ENCODE measurements at places on chromosomes 1 and 21.

DNA sequence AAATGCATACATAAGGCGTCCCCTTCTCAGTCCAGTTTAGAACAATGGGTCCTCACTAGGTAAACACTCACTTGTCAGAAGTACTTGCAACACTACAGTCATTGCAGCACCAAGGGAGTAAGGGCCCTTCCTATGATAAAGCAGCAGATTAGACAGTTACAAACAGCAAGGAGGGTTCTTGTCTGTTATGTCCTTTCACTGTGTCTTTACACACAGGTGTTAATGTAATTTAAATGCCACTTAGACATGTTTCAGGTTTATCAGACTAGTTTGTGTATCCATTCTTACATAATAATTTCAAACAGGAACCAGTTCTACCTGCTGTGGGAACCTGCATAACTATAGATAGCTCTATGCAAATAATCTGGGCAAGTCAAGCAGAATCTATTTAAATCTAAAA lies 105.6 kb upstream of the USH2A start:
- DNase-seq: no peak

DNA sequence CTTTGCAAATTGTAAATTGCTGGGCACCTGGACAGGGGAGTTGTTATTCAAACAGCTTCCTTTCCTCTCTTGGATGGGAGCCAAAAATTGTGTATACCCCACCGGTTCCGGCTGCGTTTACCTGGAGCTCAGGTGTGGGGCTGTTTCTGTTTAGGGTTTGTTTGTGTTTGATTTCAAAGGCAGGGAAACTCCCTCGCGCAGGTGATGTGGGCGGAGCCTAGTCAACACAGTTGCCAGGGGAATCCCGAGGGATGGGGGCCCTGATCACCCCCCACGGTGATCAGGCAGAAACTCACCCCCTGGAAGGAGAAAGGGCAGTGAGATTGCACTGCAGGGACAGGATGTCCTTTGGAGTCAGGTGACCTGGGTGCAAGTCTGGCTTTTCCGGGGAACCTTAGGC lies 28.3 kb downstream of the CDCP2 start:
- DNase-seq: no peak

DNA sequence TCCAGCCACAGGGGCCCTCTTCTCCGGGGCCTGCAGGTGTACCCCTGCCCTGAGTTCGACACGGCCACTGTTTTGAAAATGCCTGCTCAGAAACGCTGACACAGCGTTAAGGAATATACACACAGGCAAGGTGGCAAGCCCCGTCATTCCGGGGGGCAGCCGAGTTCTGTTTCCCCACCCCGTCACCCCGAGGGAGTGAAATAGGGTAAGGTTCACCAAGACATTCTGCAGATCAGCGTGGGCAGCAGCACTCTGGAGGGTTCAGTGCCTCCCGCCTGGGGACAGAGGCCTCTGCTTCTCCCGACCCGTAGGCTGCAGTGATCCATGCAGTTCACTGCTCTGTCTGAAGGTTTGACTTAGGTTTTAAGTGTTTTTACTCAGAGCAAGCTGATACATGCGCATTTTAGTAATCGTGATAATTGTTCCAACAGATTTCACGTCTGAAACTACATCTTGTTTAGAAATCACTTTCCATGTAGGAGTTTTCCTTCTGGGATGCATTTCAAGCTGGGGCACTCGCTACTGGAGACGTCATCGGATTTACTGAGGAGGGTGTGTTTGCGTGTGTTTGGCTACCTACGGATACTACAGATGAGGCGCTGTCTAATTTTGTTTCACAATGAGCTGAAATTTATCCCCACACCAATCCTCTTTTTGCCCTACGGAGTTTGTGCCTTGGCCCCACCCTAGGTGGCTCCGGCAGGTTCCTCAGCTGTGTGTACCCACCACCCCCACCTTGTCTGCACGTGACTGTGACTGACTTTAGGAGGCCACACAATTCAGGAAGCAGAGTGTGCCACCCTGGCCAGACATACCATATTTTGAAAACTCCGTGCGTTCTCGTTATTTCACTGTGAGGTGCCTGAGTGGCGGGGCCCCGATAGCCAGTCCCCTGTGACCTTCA lies 63.5 kb downstream of the AGPAT3 start:
- no peak for DNase-seq

DNA sequence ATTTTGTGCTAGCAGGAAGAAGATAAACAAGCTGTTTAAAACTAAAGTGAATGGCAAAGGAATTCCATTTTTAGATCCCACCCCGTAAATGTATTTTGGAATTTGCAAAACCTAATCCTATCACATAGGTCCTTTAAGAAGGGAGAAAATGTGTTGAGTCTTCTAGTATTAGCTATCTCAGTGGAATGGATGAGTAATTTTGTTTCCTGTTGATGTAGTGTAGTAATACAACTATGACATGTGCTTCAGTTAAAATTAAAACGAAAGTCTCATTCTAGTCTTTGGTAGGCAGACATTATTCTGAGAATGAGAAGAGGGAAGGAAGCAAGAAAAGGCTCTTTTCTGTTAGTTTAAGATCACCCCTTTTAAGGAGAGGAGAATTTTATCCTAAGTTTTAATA lies 265.9 kb upstream of the C1orf105 start:
- peak; percentile 72 for DNase-seq

- peak; percentile 97 for DNase-seq
These were observed 12.2 kb downstream of the ADAMTSL4 start for GRCh38 chr1:150561254-150561973.

DNA sequence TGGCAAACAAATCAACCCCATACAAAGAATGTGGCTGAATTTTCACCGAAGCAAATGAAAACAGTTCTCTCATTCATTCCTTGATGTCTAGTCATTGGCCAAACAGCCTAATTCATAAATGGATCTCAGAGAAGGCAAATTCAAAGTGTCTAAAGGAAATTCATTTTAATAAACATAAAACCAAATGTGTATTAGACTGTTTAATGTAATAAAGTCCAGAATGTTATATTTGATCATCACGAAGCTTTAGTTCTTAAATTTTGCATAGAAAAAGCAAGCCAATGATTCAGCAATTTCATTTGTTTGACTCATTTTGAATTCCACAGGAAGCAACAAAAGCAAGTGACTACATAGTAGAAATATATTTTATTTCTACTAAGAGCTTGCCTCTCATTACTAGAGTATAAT lies 379.2 kb upstream of the ADAMTS5 start:
- DNase-seq: no peak

DNA sequence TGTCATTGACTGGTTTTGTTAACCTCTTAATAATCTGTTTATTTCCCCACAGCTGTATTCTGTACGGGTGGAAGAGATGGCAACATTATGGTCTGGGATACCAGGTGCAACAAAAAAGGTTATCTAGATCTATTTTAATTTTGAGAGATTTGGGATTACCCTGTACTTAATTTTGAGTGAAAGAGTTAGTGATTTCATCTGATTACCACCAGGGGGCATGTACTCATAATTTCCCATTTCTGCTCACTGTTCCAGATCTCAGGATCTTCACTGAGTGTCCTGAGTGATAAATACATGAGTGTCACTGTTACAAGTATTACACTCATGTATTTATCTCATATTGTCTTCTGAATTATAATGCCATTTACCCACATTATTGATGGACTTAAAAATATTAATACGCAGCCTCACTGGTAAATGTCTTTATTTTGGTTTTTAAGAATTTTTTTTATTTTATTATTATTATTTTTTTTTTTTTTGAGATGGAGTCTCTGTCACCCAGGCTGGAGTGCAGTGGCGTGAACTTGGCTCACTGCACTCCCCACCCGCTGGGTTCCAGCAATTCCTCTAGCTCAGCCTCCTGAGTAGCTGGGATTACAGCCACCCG lies 27.4 kb downstream of the DTL start:
- DNase-seq: peak; percentile 73

DNA sequence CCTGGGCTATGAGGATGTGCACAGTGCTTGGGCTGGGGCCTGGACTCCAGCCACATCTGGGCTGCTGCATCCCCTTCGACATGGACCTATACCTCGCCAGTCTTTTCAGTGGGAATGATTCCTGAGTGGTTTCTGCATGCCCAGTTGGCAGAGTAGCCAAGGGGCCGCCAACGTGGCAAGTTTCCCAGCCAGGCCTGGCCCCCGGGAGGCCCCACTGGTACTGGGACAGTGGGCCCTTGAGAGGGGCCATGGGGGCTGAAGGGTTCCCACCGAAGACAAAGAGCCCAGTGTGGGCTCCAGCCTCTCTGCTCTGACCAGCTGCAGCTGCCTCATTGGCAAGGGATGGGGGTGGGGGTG lies 15.4 kb downstream of the RAP1GAP start:
- no peak for DNase-seq

- no peak for DNase-seq
These were observed 33.0 kb downstream of the CAMK1G start for GRCh38 chr1:209616366-209617046.

GRCh38 chr1:24379733-24380315 lies 33.8 kb downstream of the STPG1 start:
- peak; percentile 19 for DNase-seq

DNA sequence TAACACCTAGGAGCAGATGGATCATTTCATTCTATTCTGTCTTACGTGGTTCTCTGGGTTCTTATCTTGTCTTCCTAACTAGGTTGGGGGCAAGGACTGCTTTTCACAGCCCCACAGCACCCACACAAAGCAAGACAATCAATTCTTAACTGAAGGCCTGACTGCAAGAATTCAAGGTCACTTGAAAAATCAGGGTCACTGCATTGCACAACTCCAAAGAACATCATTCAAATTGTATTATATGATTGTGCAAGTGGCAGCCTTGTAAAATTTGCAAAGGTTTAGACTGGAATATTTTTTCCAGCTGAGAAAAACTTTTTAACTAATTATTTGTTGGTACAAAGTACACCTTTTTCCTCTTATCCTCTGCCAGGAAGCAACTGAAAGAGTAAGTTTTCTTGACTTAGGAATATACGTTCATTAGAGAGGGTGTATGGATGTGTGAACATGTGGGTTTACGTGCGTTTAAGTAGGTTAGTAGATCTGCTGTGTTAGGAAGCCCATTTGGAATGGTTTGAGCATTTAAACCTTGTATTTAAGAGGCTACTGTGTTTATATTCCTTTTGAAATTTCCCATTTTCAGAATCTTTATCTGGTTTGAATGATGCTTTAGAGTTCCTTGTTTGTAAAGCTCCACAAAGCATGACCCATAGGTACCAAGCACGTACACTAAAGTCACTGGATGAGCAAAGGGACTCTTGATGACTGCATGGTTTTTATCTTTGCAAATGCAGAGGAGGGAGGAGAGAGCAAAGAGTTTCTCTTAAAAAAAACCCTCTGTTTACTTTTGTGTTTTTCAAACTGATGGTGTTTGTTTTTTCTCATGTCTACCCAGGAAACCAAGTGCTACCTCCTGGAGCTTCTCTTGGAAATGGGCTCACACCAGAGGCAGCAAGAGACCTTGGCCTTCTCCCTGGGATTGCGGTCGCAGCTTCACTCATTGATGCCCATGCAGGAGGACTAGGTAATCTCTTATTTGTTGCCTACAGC lies 214.9 kb downstream of the FGGY start:
- DNase-seq: no peak

DNA sequence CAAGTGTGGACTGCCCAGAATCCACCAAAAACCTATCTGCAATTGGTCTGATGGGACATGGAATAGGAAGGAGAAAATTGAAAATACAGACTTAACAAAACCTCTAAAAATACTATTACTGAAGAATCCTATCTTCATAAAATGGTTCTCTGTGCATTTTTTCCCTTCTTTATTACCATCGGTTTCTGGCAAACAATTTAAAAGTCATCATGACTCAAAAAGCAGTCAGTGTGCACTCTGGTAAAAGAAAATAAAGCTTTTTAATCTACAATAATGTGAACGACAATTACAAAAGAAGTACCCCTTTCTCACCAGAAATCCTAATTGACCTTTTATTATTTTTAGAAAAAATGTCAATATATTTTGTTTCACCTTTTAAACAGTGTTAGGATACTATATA lies 186.3 kb downstream of the TPR start:
- DNase-seq: no peak

DNA sequence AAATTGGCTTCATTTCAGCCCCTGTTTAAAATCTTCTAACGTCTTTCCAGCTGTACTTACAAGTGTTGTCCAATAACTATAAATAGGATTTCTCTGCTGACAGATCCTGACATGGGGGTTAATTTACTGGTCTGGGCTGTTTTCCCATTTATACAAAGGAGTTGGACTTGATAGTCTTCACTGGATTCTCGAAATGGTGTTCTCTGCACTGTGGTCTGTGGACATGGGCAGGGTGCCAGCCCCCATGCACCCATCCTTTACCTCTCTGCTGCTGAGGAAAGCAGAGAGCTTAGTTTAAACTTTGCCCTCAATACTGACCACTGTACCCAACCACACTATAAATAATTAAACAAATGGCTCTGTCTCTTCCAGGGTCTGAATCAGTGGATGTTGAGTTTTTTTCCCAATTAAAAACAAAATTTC lies 5.2 kb downstream of the DIO1 start:
- DNase-seq: no peak

DNA sequence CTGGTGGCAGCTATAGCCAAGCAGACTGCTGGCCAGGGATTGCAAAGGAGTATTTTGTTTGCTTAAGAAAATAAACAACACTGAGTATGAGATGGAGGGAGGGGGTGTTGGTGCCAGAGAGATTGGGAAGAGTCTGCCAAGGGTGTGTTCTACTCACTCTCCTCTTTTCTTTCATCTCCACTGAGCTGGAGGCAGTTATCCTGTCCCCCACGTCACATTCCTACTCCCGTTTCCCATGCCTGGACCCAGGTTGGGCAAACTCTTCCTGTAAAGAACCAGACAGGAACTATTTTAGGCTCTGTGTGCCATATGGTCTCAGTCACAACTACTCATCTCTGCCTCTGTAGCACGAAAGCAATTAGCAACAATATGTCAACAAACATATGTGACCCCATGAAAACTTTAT lies 1.4 kb upstream of the IL24 start:
- DNase-seq: no peak

- no peak for DNase-seq
These were observed 209.0 kb upstream of the HOOK1 start for GRCh38 chr1:59605761-59606160.

- no peak for DNase-seq
These were observed 35.7 kb downstream of the PTGFRN start for GRCh38 chr1:116945421-116945820.

GRCh38 chr1:63966016-63966415 lies 192.2 kb downstream of the ROR1 start:
- DNase-seq: no peak

GRCh38 chr1:1324084-1324523 lies 356 bp downstream of the INTS11 start:
- no peak for DNase-seq

DNA sequence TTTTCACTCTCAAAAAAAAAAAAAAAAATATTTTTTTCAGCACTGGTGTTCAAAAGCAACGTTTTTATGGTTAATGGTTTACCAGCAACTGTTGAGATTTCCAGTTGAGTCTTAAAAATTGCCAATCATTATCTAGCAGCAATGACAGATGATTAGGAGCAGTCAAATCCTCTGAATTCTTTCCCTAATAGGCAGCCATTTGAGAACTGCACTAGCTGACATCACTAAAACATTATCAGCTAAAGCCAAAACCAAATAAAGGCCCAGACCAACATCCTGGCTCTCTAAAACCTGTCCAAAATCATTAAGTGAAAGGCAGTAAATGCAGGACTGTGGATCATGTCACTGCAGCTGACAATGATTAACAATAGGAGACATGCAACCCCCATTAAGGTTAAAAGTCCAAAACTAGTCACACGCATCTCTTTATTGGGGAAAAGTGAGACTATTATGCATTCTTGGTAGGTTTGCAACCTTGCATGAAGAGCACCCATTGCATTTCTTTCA lies 14.0 kb downstream of the SFPQ start:
- no peak for DNase-seq

Measured in suppressor macrophage treated with lipopolysaccharide for 4 hours (primary cell).